Activated CD8-positive, alpha-beta T cell treated with anti-CD3 and anti-CD28 coated beads for 36 hours (primary cell): ENCODE measurements at places on chromosomes 3 and 15. TPM values are rescaled to one million over a fixed set of nuclear protein-coding genes. Genes with fewer than 3 reads are reported as not detected.

The PLXNA1 gene
- total RNA-seq: 6.6 TPM

The TTLL3 gene
- total RNA-seq: 61.1 TPM

The LDHAL6B gene
- total RNA-seq: not detected

The WNT7A gene
- not detected for total RNA-seq
